ENCODE measurements at places on chromosomes 13 and 19. TPM values are rescaled to one million over a fixed set of nuclear protein-coding genes. Genes with fewer than 3 reads are reported as not detected.

Gene TNFSF11
- polyA plus RNA-seq, result not detected

Gene ZNF880
- polyA plus RNA-seq, result 4.5 TPM

Gene ZNF560
- not detected for polyA plus RNA-seq

Gene CGB2
- not detected for polyA plus RNA-seq

Gene GPC5
- not detected for polyA plus RNA-seq

Gene ALOX5AP
- polyA plus RNA-seq, result 269 TPM

Gene GNA15
- 63.9 TPM for polyA plus RNA-seq

Gene FCER2
- 4.9 TPM for polyA plus RNA-seq

Gene MBD3L3
- not detected for polyA plus RNA-seq

Gene CDX2
- polyA plus RNA-seq, result not detected

GRCh38 chr19:35265126-35265899 lies 3.4 kb upstream of the USF2 start:
- no peak for DNase-seq
- no peak overlapping the region for H3K27ac ChIP-seq
- peaks cover 48% of the 10 kb centered on the region for H3K4me1 ChIP-seq
- no peaks in the 10 kb centered on the region for H3K27me3 ChIP-seq

DNA sequence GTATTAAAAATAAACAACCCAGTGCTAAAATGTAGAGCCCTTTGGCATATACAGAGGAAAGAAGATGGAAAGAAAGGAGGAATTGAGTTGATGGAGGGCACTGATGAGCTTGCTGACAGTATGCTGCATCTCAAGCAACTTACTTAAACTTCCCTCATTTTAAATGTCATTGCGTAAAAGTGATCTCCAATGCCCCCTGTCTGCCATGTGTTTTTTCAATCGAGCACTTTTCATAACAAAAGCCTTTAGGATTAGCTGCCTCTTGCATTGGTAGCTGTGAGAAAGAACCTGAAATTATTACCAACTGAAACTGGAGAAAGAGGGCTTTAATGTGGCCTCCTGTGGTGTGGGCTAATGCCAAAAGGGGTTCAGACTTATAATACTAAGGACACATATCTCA lies 541.6 kb downstream of the SUCLA2 start:
- no peaks in the 10 kb centered on the region for H3K27me3 ChIP-seq
- H3K4me1 ChIP-seq, result no peaks in the 10 kb centered on the region
- no peak overlapping the region for H3K4me3 ChIP-seq
- no peaks in the 10 kb centered on the region for H3K36me3 ChIP-seq
- no peak for DNase-seq

DNA sequence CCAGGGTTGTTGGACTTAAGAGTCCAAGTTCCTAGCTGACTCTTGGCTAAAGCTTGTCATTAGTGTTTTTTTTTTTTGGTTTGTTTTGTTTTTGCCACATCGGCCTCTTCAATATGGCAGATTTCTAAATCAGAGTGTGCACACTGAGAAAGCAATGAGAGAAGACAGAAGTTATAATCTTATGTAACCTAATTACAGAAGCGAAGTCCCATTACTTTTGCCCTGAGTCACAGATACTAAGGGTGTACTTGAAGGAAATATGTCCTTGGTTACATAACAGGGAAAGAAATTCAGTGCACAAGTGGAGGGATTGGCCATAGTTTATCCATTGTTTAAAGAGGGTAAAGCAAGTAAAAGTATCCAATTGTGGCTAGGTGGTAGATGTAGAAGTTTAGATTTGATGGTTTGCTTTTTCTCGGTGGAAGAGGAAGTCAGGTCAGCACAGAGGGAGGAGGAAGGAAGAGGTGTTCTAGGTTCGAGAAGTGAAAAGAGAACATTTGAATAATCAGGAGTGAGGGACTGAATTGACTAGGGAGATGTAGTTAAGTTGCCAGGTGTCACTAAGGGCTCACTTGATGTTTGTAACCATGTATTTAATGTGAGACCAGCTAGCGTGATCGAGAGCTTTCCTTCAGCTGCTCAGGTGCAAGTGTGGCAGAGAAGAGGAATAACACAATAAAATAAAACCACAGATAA lies 12.2 kb downstream of the GTF2F2 start:
- H3K4me1 ChIP-seq, result peaks cover 6% of the 10 kb centered on the region
- H3K27ac ChIP-seq, result peak overlapping the region; percentile 77
- H3K4me3 ChIP-seq, result peak overlapping the region; percentile 39
- peak; percentile 44 for DNase-seq
- H3K27me3 ChIP-seq, result no peaks in the 10 kb centered on the region

DNA sequence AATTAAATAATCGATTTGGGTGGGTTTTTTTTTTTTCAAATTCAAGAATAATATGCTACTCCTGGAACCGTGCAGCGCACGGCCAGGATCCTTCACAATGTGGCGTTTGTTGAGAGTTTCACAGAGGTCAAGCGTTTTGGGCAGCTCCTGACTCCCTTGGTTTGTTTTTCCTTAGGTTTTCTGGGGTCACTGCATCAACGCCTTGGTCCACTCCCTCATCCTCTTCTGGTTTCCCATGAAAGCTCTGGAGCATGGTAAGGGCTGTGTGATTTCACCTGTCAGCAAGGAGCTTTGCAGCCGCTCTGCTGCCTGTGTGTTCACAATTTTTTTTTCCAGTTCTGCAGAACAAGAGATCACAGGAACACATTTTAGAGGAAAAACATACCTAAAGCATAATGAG lies 212.4 kb downstream of the SHISA2 start:
- H3K27me3 ChIP-seq, result peaks cover 6% of the 10 kb centered on the region
- H3K36me3 ChIP-seq, result no peaks in the 10 kb centered on the region
- H3K4me1 ChIP-seq, result no peaks in the 10 kb centered on the region
- H3K4me3 ChIP-seq, result no peak overlapping the region

GRCh38 chr19:13132471-13133180 lies 14.6 kb downstream of the NACC1 start:
- no peak overlapping the region for H3K4me3 ChIP-seq
- no peak overlapping the region for H3K27ac ChIP-seq
- H3K27me3 ChIP-seq, result no peaks in the 10 kb centered on the region
- no peak for DNase-seq

- H3K27me3 ChIP-seq, result no peaks in the 10 kb centered on the region
- H3K4me3 ChIP-seq, result no peak overlapping the region
- H3K36me3 ChIP-seq, result no peaks in the 10 kb centered on the region
- no peaks in the 10 kb centered on the region for H3K4me1 ChIP-seq
- H3K27ac ChIP-seq, result no peak overlapping the region
Measured at GRCh38 chr13:89783221-89783755, 1564.2 kb upstream of the MIR17HG start.

DNA sequence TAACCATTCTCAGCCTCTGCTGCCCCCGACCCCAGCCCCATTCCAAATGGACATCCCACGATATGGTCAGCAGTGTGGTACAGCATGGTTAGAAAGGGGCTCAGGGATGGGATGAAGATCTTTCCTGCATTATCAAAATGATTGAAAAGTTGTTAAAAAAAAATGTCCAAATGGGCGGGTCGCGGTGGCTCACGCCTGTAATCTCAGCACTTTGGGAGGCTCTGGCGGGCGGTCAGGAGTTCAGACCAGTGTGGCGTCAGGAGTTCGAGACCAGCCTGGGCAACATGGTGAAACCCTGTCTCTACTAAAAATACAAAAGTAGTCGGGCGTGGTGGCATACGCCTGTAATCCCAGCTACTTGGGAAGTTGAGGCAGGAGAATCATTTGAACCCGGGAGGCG lies 54.3 kb upstream of the ZNF254 start:
- no peak overlapping the region for H3K27ac ChIP-seq
- no peak for DNase-seq
- peaks cover 11% of the 10 kb centered on the region for H3K36me3 ChIP-seq
- peak overlapping the region; percentile 84 for H3K4me3 ChIP-seq
- peaks cover 29% of the 10 kb centered on the region for H3K4me1 ChIP-seq

- no peak overlapping the region for H3K4me3 ChIP-seq
- H3K27me3 ChIP-seq, result no peaks in the 10 kb centered on the region
- H3K4me1 ChIP-seq, result no peaks in the 10 kb centered on the region
- no peaks in the 10 kb centered on the region for H3K36me3 ChIP-seq
Measured at GRCh38 chr13:89029062-89029461, 1357.9 kb downstream of the SLITRK5 start.

- H3K4me3 ChIP-seq, result no peak overlapping the region
- no peak for DNase-seq
Measured at GRCh38 chr19:39160523-39160861, 34.9 kb downstream of the PAK4 start.

DNA sequence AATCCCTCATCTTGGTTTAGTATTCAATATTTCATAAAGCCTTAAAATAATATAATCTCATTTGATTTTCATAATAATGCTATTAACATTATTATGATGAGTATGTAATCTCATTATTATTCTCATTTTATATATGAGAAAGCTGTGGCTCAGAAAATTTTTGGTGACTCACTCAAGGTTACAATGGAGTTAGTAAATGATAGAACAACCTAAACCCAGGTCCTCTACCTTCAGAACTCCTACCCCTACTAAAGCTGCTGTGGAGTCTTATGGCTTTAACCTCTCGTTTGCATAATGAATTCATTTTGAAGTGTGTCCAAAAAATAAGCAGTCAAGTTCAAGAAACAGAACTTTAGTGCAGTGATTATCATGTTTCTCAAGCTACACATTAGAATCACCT lies 226.3 kb downstream of the TBC1D4 start:
- DNase-seq, result no peak
- no peaks in the 10 kb centered on the region for H3K27me3 ChIP-seq
- H3K4me1 ChIP-seq, result no peaks in the 10 kb centered on the region
- no peak overlapping the region for H3K4me3 ChIP-seq
- no peaks in the 10 kb centered on the region for H3K36me3 ChIP-seq
- H3K27ac ChIP-seq, result no peak overlapping the region

DNA sequence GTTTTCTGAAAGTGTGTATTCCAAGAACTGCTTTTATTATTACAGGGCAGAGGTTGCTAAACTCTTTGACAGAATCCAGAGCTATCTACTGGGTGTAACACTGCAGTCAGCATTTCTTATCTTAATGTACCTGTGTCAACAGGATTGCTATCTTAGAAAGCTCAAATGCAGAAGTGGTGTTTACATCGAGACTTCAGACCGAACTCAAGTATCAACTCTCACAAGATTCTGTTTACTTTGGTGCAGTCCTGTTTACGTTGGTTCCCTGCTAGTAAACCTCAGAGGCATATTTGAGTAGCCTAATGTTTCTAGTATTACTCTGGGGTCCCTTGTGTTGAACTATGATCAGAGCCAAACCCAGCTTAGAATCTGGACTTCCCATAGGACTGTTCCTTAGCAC lies 20.5 kb downstream of the SLC15A1 start:
- H3K27me3 ChIP-seq, result no peaks in the 10 kb centered on the region
- H3K36me3 ChIP-seq, result no peaks in the 10 kb centered on the region
- no peaks in the 10 kb centered on the region for H3K4me1 ChIP-seq
- no peak overlapping the region for H3K4me3 ChIP-seq

DNA sequence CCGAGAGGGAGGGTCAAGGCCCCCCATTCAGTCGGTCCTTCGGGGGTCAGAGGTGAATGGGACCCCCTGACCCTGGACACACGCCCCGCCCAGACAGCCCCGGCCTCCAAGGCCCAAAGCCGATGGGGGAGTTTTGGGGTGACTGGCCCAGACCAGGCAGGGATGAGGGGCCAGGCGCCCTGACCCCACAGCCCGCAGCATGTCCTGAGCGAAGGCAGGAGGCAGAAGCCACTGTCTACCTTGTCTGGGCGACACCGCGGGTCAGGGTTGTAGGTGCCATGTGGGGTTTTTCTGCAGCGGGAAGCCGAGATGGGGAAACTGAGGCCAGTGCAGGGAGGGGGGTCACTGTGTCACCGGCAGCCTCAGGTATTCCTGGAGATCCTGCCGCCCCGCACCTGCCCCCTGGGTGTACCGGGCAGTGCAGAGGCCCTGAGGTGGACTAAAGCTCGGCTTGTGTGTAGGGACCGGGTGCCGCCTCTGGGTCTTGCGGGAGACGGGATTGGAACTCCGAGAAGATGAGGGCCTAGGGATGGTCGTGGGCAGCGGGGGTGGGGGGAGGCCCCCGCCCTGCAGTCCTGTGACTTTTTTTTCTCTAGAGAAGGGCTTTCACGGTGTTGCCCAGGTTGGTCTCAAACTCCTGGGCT lies 8.5 kb downstream of the ARID3A start:
- H3K36me3 ChIP-seq, result peaks cover 10% of the 10 kb centered on the region
- DNase-seq, result no peak
- H3K27ac ChIP-seq, result peak overlapping the region; percentile 26
- peak overlapping the region; percentile 66 for H3K4me3 ChIP-seq

- DNase-seq, result no peak
- no peak overlapping the region for H3K27ac ChIP-seq
- H3K4me1 ChIP-seq, result no peaks in the 10 kb centered on the region
- H3K4me3 ChIP-seq, result no peak overlapping the region
Measured at GRCh38 chr13:88115976-88116375, 444.8 kb downstream of the SLITRK5 start.

DNA sequence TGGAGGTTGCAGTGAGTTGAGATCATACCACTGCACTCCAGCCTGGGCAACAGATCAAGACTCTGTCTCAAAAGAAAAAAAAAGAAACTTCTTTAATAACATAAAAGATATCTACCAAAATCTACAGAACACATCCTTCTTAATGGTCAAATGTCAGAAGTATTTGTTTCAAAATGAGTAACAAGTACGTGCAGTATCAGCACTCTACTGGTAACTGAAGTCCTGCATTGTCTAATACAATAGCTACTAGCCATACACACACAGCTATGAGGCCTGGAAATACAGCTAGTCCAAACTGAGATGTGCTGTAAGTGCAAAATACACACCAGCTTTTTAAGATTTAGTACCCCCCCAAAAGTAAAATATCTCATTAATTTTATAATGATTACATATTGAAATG lies 88.1 kb downstream of the TSC22D1 start:
- H3K27me3 ChIP-seq, result no peaks in the 10 kb centered on the region
- H3K4me1 ChIP-seq, result peaks cover 13% of the 10 kb centered on the region
- DNase-seq, result no peak
- no peaks in the 10 kb centered on the region for H3K36me3 ChIP-seq
- no peak overlapping the region for H3K4me3 ChIP-seq
- no peak overlapping the region for H3K27ac ChIP-seq

DNA sequence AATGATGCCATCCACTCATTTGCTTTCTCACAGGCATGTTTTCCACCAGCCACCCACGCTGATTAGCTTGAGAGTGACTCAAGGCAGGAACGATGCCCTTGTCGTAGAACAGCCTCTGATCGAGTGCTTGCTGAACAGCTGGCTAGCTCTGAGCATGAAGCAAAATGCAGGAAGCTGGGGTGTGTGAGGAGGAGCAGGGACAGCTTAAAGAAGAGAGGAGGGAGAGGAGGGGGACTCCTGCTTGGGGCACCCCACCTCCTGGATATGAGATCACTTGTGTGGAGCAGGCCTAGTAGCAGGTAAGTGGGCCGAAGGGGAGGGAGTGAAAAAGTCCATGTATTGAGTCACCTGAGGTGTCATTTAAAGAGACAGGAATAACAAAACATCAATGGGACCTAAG lies 48.8 kb downstream of the IRS2 start:
- H3K27ac ChIP-seq, result no peak overlapping the region
- H3K4me3 ChIP-seq, result no peak overlapping the region
- no peaks in the 10 kb centered on the region for H3K27me3 ChIP-seq
- H3K4me1 ChIP-seq, result no peaks in the 10 kb centered on the region

- DNase-seq, result no peak
- no peaks in the 10 kb centered on the region for H3K4me1 ChIP-seq
Measured at GRCh38 chr13:71672512-71672911, 194.5 kb downstream of the DACH1 start.

GRCh38 chr19:6060600-6061375 lies 49.5 kb downstream of the RFX2 start:
- DNase-seq, result peak; percentile 77
- peaks cover 93% of the 10 kb centered on the region for H3K4me1 ChIP-seq
- no peaks in the 10 kb centered on the region for H3K27me3 ChIP-seq
- no peaks in the 10 kb centered on the region for H3K36me3 ChIP-seq
- H3K27ac ChIP-seq, result peak overlapping the region; percentile 3
- no peak overlapping the region for H3K4me3 ChIP-seq

Data from CD14-positive monocyte (primary cell).